Adrenal gland (tissue), 19 donors: ENCODE measurements at places on chromosomes 12 and 14.

DNA sequence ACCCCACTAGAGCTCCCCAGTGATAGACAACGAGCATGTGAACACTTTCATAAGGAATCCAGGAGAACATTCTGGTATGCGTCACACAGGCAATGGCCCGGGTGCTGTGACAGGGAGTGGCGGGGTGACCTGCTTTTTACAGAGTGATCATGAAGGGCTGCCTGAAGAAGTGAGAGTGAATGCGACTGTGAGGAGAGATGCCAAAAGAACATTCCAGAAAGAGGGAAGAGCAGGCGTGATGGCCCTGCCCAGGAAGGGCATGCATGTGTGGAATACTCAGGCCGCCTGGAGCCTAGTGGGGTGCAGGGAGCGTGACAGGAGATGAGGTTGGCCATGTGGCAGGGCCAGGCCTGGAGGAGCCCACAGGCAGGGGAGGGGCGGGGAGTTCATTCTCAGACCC is 53.8 kb downstream of the FZD10 start:
- no peak for DNase-seq

- DNase-seq: no peak
These were observed 73.7 kb upstream of the USP44 start for GRCh38 chr12:95625012-95625411.

DNA sequence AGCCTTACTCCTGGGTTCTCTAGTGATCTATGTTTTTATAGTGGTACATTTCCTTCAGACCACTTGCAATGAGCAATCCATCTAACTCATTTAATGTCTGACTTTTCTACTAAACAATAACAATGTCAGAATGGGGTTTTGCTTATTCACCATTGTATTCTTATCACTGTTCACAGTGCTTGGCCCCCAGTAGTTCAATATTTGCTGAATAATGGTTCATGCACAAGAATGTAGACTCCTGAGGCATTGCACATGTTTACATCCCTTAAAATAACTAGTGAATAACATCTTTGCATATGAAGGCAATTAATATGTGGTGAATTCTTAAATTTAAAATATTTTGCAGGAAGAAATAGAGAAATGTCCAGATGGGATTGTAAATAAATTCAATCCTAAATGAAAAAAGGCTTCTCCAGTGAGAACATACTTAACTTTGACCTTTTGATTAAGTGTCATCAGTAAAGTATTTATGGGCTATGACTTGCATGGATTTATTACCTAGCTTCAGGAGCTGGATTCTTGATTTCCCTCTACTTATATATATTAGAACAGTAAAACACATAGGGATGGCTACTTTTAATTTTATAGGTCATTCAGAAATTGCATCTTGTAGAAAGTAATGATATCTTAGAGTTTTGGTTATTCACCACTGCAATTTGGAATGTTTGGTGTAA is 3.4 kb downstream of the CCER1 start:
- DNase-seq: no peak

DNA sequence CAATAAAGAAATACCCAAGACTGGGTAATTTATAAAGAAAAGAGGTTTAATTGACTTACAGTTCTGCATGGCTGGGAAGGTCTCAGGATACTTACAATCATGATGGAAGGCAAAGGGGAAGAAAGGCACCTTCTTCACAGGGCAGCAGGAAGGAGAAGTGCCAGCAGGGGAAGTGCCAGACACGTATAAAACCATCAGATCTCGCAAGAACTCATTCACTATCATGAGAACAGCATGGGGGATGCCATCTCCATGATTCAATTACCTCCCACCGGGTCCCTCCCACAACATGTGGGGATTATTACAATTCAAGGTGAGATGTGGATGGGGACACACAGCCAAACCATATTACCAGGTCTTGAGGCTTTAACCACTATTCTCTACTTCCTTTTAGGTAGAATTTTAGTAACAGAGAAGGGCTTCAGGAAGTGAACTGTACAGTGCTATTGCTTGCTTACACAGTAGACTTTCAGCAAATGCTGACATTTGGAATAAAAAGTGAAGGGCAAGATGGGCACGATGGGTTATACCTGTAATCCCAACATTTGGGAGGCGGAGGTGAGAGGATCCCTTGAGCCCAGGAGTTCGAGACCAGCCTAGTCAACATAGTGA is 40.8 kb upstream of the OR4E1 start:
- DNase-seq: no peak

GRCh38 chr12:111447571-111448265 is 42.0 kb downstream of the SH2B3 start:
- DNase-seq: peak; percentile 14

DNA sequence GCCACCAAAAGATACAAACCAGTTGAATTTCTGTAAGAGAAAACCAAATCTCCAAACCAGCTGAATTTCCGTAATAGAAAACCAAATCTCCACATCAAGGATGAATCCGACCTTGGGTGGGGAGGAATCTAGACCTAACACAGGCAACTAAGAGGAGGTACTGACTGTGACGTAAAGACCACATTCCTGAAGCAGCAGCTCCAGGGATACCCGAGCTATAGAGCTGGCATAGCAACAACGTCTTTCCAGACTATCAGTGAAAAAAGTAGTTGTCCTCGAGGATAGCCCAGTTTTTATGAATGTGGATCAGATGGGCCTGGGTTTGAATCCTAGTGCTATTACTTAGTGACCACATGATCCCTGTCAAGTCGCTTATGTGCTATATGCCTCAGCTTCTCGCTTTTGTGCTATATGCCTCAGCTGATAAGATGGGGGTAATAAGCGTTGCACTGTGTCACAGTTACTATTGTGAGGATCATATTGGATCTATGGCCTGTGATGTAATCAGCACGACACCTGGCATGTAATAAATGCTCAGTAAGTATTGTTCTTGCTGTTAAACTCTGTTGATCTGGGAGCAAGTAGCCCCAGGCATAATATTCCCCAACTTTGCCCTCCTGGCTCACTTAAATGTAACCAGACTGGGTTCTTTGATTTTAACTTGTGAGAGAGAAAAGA is 113.8 kb downstream of the EGLN3 start:
- DNase-seq: no peak

DNA sequence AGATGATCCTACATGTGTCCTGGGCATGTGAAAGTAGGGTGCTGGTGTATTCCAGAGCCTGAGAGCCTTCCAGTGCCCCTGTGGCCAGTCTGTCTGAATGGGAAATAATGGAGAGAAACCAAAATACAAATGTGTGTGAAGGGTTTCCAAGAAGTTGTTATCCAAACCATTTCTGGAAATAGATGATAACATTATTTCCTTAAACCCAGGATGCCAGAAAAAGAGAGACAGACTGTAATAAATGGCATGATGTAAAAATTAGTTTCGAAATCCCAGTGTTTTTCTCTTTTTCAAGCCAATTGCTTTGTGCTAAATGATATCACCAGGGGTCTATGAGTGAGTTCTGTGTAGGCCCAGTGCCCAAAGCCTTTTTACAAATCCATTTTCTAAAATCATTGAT is 175.3 kb downstream of the PHLDA1 start:
- DNase-seq: no peak

DNA sequence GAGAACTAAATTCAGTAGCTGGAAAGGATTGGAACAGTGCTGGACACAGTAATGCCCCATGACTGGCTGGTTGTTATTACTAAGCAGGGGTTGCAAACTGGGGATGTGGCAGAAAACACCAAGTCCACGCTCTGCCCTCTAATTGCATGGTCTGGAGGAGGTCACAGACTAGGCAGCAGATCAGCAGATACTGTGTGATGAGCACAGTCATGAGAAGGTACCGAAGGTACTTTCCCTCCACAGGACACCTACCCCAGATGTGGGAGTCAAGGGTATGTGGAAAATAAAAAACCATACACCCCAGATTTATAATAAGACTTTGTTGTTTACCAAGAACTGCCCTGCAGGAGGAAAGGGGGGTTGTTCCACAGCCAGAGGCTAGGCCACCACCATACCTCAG is 175.3 kb downstream of the PELI2 start:
- no peak for DNase-seq

GRCh38 chr12:52924764-52925716 is 20.2 kb upstream of the KRT8 start:
- DNase-seq: peak; percentile 86

DNA sequence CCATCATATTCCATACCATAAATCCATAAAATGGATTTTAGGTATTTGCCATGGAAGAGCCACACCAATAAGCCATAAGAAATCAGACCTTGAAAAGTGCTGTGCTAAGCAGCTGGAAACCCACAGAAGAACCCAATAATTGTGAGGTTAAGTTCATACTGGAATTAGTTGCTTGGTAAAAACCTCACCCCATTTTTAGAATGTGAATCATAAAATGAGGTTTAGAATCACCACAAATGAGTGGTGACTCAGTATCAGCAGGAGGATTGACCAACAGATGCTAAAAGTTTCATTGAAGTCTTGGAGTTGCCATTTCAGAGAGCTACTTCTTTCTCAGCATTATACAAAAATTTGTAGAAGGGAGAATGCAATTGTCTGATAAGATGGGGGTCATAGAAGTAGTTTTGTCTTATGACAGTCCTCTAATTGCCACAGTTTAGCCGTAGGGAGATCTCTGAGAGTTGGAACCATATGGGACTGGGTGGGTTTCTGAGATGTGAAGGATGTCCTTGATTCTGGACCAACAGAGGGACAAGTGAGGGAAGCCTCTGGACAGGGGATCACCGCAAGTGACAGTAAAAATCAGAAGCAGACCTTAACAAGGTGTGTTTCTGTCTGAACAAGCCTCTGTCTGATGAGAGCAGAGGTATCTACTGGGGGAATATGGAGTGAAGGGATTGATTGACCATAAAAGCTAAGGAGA is 1.4 kb upstream of the STON2 start:
- DNase-seq: no peak

DNA sequence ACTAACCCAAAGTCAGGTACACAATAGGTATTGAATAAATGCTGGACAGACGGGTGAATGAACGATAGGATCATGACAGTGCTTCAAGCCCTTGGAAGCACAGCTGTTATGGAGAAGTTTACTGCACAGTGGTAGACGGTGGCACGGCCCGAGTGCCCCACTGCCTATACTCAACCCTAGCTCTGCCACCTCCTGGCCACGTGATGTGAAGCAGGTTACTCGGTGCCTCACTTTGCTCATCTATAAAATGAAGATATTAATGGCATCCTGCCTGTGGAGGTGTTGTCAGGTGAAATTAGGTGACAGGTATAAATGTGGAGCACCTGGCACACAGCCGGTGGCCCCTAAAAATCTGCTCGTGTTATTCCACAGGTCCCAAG is 5.8 kb downstream of the ASB2 start:
- no peak for DNase-seq

DNA sequence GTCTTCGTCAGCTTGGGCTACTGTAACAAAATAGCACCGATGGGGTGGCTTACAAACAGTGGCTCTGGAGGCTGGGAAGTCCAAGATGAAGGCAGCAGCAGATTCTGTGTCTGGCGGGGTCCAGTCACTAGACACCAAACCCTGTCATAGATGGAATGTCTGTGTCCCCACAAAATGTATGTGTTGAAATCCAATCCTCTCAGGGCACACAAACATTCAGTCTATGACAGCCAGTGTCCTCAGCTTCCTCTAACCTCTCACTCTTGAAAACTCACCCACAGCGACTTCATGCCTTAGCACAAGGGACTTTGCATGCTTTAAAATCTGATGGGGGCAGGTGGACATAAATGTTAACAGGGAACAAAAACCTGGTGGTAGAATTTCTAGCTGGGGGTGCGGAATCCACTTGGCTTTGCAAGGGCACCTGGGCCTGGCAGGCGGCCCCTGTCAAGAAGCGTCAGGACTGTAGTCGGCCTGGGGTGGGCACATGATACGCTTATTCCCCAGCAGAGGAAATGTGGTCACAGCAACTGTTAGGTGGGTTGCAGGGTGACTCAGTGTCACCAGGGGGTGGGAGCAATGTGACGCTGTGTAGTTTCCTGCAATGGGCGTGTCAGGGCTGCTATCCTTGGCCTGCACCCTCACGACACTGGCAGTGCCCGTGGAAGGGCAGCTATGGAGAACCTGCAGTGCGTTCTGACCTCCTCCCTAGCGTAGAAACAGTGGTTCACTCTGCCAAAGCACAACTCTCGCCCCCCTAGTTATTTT is 17.7 kb downstream of the RIN3 start:
- no peak for DNase-seq

DNA sequence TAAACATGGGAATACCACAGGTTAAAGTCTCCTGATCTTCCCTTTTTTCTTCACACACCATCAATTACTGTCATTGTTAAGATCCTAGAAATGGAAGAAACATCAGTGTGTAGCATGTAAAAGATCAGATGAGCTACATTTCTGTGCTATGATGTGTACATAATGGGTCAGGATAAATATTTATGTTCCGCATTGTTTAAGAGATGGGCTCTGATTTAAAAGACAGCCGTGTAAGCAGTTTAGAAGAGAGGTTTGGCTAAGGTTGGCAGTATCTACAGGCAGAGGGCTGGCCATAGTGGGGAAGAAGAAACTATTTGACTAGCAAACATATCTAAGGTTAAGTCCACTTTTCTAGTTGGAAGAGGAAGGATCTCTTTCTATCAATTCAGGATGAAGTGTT is 49.4 kb downstream of the LRRC9 start:
- DNase-seq: no peak

DNA sequence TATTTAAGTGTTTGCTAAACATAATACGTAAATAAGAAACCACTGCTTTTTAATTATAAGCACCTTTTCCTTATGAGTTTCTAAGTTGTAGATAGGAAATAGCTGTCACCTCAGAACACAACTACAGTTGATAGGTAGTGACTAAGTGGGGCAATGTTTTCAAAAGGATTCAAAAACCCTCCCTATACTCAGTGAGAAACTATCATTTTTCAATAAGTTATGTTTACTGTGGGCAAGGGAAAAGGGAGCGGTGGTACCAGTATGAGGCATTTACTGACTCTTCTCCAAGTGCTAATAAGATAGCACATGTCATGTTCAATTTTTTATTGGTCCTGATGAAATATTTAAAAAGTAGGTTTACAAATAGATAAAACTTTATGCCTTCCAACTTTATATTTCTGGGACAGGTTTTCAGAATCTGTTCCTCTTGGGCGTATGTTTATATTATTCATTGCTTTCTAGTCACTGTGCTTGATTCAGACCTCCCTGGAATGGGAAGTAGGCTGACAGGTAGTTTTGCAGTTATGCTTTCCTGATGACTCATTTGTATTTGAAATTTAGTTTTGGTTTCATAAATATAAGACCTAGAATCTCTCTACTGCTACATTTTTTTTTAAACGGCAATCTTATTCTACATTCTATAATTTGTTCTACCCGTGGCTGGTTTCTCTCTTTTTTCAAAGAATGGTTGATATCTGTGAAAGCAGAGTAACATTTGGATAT is 153.1 kb downstream of the TMEM117 start:
- no peak for DNase-seq

DNA sequence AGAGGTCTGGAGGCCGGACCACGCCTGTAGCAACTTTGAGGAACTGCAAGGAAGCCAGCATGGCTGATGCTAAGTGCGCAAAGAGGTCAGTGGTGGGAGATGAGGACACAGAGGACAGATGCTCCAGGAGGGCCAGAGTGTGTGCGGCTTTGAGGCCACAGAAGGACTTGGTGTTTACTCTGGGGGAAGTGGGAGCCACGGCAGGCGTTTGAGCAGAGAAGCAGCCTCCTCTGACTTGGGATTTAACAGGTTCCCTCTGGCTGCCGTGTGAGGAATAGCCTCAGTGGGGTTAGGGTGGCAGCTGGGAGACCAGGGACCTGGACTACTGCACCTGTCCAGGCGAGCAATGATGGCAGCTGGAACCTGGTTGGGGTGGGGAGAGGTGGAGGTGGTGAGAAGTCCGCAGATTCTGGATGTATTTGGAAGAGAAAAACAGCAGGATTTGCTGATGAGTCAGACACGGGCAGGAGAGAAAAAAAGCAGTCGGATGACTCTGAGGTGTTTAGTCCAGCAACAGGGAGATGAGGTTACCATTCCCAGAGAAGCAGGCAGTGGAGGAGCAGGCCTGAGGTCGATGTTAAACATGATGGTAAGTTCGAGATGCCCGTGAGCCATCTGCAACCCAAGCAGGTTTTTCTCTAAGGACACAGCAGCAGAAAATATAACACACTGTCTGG is 143.5 kb downstream of the SCARB1 start:
- peak; percentile 44 for DNase-seq
